ENCODE measurements at places on chromosomes 16 and 17.

DNA sequence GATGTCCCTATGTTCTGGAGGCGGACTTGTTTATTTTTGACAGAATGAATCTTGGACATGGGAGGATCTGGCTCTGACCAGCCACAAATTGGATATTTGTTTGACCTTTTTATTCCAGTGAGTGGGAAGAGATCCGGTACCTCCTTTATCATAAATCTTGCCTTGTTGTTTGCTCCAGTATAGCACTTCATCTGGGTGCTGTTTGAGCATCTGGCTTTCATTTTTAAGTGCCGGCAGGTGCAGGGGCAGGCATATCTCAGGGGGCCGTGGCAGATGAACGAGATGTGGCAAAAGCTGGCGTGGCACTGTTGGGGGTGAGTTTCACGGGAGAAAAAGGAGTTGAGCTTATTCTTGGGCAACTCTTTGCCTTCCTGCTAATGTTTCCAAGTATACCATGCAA, 37.8 kb downstream of the MSI2 start:
- DNase-seq, result no peak

DNA sequence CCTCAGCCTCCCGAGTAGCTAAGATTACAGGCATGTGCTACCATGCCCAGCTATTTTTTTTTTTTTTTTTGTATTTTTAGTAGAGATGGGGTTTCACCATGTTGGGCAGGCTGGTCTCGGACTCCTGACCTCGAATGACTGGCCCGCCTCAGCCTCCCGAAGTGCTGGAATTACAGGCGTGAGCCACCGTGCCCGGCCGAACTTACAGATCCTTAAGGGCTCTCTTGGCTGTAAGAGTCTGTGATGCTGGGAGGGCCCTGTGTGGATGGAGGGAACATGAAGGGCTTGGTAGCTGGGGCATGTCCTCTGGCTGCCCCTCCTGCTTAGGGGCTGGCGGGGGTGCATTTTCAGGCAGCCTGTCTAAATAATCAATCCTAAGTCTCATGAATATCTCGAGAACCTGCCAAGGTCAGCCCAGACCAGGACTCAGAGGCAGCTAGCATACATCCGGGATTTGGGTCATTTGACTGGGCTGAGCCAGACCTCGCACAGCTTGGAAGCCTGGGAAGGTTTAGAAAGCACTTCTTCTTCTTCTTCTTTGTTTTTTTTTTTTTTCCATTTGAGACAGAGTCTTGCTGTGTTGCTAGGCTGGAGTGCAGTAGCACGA, 17.1 kb downstream of the SPNS3 start:
- no peak for DNase-seq

DNA sequence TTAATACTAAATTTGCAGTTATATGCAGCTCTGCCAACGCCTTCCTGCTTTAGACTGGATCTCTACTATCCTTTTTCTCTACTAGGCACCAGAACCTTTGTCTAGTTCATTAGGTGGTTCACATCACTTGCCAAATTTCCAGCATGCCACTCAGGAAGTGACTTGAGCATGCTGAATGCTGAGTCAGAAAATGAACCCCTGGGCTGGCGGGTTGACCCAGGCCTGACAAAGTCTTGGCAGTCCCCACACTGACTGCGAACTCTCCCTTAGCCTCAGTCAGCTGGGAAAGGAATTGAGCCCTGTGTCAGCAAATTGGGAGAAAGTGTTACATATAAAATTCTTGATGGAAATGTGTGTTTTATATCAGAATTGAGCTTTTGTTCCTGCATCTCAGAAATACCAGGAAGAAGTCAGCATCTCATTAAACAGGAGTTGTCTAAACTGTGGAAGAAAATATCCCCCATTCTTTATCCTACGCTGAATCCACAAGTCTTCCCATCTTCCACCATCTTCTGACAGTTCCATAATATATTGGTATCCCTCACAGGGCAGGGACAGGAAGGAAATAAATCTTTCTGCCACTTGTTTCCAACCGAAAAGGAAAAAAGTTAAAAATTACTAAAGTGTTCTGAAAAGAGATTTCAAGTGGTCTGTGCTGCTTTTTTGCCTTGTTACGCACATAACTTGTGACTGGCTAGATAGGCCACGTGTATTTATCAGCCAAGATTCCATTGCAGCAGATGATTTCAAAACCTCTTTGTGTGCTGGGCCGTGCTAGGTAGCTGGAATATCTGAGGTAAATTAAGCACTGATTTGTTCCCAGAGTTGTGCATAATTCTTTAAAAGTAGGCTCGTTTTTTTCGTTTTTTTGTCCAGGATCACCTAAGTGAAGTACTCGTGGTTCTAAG, 16.7 kb upstream of the SLC12A3 start:
- peak; percentile 10 for DNase-seq

DNA sequence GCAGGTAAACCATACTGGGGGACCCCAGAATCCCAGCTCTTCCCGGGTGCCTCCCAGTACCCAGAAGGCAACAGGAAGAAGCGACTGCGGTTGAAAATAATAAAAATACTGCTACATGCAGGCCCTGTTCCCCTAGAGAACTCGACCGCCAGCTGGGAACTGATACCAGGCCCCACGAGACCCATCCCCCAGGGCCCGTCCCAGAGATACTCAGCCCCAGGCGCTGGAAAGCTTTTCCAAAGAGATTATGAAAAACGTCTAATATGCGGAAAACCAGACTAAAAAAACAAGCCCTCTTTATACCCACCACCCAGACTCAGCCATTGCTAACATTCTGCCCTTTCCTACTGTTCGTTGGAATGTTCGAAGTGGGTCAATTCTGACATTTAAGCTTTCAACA, 12.9 kb upstream of the MEAK7 start:
- no peak for DNase-seq

DNA sequence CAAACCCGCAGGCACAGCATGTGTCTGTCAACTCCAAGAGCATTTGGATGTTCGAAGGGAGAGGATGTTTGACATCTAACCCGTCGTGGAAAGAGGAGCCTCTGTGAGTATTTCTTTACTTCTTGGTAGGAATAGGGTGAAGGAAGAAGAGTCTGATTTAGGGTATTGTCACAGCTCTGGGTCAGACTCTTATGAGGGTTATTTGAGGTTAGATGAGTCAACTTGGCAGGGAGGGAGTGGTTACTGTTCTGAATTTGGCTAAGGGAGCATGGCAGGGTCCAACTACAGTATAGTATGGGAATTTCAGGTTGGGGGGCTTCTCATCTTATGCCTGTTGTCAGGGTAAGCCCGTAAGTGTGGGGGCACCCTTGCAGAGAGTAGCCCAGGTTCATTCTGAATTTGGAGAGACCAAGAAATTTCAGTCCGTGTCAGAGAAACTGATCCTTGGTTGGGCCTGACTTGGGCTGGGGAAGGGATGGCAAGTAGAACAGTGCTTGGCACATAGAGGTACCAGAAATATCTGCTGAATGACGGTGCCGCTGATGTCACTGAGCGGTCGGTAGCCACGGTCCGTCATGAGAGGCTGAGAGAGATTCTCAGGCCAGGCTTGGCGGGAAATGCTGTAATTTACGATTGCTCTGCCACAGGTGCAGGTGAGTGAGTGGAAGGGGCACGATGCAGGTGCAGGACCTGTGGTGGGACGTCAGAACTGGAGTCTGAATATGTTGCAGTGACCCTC, 43.2 kb downstream of the MYH3 start:
- DNase-seq, result no peak

GRCh38 chr17:81381632-81382577, 13.4 kb upstream of the BAHCC1 start:
- no peak for DNase-seq

DNA sequence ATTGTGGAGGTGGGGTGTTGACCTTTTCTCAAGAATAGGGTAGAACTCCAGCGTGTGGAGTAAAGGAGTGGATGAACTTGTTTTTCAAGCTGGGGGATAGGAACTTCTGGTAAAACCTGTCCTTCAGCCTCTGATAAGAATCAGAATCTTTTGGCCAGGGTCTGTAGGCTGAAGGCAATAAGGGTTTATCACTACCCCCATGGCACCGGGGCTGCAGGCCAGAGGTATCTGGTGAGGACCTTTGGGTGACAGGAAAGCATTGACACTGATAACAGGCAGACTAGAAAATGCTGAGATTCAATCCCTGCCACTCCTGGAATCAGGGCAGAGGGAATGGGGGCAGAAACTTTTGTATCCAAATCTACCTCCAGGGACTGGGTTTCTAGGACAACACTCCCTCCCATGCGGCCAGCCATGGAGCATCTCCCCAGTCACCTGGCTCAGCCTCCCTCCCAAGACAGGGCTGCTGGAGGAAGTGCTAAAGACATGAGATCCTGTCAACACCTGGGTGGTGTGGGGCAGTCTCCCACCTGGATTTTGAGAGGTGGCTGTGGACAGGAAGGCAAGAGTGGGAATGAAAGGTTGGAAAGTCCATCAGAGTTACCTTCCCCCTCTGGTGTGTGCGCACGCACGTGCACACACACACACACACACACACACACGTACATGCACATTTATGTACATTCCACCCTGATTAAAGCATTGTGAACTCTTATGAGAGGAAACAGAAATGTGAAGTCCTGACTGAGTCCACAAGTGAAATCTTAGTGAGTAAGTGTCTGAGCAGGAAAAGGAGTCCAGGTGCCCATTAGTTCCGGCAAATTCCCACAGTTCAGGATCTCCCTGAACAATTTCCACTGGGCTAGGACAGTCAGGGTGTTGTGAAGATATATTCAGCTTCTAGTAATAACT, 53.1 kb upstream of the MARCHF10 start:
- DNase-seq, result no peak

DNA sequence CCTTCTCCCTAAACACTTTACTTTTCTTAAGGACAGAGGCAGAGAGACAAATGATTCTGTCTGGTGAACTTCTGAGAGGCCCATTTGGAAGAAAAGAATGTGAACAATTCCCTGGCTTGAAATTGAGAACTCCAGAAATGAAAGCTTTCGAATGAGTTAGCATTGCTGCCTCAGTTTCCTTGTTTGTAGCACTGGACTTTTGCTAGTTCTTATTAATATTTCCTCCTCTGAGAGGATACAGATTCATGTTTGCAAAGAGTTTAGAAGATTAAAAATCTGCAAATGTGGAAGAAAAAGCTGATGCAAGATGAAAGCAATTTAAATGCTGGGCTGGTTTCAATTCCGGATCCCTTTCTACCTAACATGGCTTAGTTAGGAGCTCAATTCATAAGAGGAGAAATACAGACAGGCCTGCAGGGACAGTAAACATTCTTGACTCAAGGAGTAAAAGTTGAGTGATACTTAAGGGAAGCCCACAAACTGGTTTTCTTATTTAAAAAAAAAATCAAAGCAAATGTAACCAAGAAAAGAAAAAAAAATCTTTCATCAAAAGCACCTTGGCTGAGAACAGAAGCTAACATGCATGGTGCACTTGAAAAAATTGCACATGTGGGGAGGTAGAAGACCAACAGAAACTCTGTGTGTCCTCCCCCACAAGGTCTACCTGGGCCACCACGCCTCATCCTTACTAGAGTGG, 27.1 kb downstream of the HNF1B start:
- DNase-seq, result no peak

DNA sequence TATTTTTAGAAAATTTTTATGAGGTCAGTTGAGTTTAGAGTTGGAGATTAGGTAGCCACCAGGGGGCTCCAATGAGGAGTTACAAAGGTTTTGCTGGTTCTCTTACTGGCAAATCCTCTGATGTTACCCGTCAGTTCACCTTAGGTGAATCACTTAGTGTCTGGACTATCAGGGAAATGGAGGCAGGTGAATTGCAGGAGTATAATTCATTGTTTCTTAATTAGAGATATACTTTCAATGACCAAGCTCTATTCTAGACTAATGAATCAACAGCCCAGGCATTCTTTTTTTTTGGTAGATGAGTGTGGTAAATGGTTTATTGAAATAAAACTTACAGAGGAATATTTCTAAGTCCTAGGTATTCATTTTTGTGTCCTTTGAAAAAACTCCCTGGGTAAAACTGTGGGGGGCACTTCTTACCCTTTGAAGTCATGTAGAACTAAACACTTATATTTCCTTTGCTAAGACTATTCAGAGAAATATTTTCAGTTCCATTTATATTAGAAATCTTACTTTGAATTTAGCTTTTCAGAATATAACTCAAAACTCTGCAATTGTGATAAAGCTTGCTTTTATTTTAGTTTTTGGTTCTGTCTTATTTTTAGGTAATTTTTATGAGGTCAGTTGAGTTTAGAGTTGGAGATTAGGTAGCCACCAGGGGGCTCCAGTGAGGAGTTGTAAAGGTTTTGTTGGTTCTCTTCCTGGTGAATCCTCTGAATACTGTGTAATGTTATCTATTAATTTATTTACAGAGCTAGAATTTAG, 17.7 kb downstream of the PSMD11 start:
- peak; percentile 83 for DNase-seq

- DNase-seq, result no peak
Observed at GRCh38 chr16:48955837-48956236, 325.8 kb downstream of the CBLN1 start.

DNA sequence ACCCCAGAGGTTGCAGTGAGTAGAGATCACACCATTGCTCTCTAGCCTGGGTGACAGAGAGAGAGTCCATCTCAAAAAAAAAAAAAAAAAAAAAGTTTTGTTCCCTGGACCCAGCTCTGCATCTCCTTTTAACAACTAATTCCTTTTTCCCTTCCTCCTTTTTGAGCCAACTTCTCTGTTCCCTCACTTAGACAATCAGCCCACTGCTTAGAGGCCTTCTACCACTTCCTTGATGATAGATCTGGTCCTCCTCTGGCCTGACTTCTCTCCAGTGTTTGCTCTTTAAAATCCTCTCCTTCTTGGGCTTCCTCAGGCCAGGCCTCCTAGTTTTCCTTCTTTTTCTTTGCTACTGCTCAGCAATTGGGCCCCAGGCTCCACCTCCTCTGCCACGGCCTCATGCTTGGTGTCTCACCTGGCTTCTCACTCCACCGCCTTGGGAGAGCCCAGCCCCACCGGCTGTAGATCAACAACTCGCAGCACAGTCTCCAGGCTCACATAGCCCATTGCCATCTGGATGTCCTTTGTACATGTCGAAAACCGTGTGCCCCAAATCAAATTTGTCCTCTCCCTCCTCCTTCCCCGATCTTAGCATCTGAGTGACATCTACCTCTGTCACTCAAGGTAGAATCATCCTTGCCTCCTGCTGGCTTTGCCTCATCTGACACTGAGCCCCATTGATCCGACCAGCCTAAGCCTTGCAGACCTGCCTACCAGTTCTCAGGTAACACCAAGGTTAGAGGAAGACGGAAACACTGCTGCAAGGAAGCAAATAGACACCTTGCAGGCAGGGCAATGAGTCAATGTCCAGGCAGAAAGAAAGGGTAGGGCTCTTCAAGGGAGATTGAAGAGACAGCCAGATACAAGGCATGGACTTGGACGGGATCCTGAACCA, 17.4 kb downstream of the ARHGAP27 start:
- DNase-seq, result peak; percentile 55

DNA sequence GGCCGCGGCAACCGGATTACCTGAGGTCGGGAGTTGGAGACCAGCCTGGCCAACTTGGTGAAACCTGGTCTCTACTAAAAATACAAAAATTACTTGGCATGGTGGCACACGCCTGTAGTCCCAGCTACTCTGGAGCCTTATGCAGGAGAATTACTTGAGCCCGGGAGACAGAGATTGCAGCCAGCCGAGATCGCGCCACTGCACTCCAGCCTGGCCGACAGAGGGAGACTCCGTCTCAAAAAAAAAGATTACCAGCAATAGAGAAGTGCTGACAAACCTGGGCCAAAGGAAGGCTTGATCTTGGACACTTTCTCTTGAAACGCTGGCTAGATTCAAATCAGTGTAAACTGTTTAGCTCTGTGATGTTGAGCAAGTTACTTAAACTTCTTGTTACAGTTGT, 4.3 kb downstream of the MT1H start:
- DNase-seq, result peak; percentile 56

GRCh38 chr16:57677622-57678369, 9.7 kb downstream of the ADGRG3 start:
- DNase-seq, result no peak

- DNase-seq, result no peak
Observed at GRCh38 chr17:43524945-43525575, 21.1 kb downstream of the ETV4 start.

GRCh38 chr17:2634361-2634960, 41.0 kb downstream of the PAFAH1B1 start:
- DNase-seq, result no peak

- no peak for DNase-seq
Observed at GRCh38 chr16:82302042-82302727, 132.2 kb upstream of the MPHOSPH6 start.

Data from Kasumi-1 (cell line).